ENCODE measurements at places on chromosomes 7 and 10.
A peak's percentile ranks its signal among the peaks of the same experiment; 100 is the strongest.

DNA sequence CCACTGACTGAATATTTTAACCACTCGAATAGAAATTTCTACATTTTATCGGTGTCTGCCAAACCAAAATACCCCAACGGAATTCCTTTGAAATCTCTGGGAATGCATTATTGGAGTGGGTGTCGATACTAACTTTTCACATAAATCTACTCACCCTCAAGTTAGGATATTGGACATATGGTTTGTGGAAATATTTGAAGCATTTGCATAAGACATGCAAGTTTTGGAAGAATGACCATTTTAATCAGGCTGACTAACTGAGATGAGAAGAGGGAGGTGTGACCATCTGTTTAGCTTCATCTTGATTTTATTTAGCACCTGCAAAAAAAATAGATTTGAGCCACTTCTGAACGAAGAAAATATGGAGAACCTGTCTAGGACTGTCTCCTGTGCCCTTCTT is 61.2 kb downstream of the KLF6 start:
- peaks cover 5% of the 10 kb centered on the region for H3K4me1 ChIP-seq
- no peak overlapping the region for H3K4me3 ChIP-seq
- H3K36me3 ChIP-seq: no peaks in the 10 kb centered on the region
- DNase-seq: no peak

DNA sequence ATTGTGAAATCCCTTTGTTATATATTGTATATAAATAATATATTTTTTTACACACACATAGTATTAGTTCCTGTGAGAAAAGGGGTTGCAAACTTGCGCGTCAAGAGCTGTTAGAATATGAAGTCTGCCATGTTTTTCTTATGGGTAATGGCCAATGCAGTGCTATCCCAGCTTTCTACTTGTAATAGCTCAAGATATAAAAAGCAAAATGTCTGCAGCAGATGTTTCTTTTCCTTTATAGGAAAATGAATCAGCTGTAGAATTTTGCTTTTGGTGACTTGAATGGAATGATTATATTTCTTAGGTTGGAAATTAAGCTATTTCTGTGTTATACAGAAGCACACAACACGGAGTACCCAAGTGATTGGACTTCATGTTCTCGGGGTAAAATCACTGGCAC is 53.3 kb upstream of the TMEM236 start:
- no peak overlapping the region for H3K27ac ChIP-seq
- no peaks in the 10 kb centered on the region for H3K27me3 ChIP-seq
- H3K4me1 ChIP-seq: no peaks in the 10 kb centered on the region
- no peak overlapping the region for H3K4me3 ChIP-seq
- no peak for DNase-seq

DNA sequence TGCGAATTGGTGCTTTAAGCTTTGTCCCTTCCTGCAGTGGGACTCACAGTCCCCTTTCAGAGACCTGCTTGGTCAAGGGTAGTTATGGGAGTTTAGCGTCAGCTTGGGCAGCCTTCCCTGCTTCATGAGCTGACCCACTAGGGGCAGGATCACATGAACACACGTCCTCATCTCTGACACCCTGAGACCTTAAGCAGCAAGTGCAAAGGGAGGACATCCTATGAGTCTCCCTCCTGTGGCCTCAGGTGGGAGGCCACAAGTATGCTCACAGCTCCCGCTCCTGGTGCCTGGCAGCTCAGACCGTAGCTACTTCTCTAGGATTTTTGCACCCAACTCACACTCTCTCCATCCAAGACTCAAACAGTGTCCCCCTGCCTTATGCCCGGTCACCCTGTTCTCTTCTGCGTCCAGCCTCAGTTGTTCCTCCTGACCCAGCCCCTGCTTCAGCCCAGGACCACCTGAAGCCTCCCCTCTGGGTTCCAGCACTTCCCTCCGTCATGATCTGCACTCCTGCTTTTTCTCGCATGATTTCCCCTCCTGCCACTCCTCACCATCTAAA is 136.6 kb upstream of the FAM20C start:
- no peak overlapping the region for H3K4me3 ChIP-seq
- H3K27me3 ChIP-seq: no peaks in the 10 kb centered on the region
- DNase-seq: no peak
- no peaks in the 10 kb centered on the region for H3K4me1 ChIP-seq
- H3K36me3 ChIP-seq: no peaks in the 10 kb centered on the region

DNA sequence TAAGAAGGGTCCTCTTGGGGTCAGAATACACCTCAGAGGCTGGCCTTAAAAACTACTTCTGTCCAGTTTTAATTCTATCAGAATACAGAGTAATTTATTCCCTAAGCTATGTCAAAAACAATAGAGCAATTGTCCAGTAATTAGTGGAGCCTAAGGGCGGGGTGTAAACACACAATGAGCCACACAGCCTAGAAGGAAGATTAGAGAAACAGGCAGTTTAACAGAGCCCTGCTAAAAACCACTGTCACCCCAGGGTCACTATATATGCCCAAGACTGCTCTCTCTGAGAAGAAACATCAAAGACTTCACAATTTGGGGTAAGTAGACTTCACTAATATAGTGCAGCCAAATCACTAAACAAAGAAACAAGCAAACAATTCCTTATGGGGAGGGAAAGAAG is 27.2 kb upstream of the WNT2 start:
- no peak overlapping the region for H3K27ac ChIP-seq
- no peak for DNase-seq
- no peaks in the 10 kb centered on the region for H3K27me3 ChIP-seq
- no peak overlapping the region for H3K4me3 ChIP-seq
- no peaks in the 10 kb centered on the region for H3K36me3 ChIP-seq

DNA sequence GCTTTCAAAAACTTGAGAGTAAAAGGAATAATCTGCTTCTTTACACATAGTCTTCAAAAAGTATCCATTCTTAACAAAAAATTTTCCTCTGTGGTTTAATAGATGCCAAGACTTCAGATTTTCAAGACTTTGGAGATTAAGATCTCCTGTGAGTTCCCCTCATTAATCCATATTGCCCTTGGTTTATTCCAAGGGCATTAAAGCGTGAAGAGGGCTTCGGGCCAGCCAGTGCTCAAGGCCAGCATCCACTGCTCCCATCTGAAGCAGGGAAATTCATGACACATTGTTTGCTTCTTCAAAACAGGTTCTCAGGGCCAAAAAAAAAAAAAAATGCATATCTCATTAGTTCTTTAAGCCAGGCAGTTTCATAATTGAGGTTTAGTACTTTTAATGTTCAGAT is 137.3 kb upstream of the RHOBTB1 start:
- H3K4me3 ChIP-seq: no peak overlapping the region
- no peak for DNase-seq
- no peaks in the 10 kb centered on the region for H3K27me3 ChIP-seq

DNA sequence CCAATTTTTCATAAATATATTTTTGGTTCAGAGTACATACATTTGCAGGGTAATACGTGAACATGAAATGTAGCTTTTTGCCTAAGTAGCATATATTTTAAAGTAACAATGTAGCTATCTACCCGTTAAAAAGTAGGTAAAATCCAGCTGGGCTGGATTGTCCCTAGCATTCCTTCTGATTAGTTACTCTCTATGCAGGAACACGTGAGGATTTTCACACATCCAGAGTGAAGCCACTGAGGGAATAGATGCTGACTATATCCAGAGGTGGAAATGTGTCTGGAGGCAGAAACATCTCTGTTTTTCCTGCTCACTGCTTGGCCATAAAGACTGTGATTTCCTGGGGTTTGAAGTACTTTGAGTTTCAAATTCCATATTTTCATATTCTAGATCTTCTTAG is 338.9 kb upstream of the KIAA1217 start:
- H3K36me3 ChIP-seq: no peaks in the 10 kb centered on the region
- H3K4me1 ChIP-seq: no peaks in the 10 kb centered on the region
- H3K27me3 ChIP-seq: no peaks in the 10 kb centered on the region
- DNase-seq: no peak
- no peak overlapping the region for H3K4me3 ChIP-seq

DNA sequence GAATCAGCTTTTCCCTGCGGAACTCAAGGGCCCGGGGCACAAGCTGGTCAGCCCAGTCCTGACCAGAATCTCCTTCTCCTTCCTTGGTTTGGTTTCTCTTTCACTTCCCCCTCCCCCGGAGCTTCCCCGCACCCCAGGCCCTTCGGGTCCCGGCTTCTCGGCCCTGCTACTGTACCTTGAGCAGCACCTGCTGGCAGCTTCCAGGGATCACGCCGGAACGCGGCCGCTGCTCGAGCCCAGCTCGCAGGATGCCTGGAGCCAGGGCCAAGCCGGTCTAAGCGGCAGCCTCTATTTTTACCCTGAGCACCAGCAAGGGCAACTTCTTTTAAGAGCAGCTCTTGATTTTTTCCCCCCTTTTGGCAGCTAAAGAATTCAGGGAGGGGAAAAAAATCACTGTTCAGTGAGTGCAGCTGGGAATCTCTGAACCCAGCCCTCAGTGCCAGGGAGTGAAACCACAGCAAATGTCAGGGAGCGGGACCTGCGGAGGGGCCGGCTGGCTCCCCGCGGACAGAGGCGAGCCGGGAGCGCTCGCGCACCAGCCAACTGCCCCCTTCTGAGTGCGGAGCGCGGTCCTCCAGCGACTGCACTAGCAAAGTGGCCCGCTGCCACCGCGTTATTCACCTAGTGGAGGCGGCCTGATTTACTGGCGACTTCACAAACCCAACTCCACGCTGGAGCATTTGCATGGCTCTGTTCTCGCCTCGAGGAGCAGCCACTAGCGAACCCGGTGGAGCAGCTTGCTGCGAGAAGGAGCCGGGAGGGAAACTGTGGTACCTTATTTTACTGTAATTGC is 2.4 kb upstream of the INHBA start:
- H3K36me3 ChIP-seq: no peaks in the 10 kb centered on the region
- H3K4me3 ChIP-seq: peak overlapping the region; percentile 53
- peaks cover 12% of the 10 kb centered on the region for H3K4me1 ChIP-seq
- peak overlapping the region; percentile 31 for H3K27ac ChIP-seq
- peak; percentile 27 for DNase-seq
- H3K27me3 ChIP-seq: peaks cover 3% of the 10 kb centered on the region

DNA sequence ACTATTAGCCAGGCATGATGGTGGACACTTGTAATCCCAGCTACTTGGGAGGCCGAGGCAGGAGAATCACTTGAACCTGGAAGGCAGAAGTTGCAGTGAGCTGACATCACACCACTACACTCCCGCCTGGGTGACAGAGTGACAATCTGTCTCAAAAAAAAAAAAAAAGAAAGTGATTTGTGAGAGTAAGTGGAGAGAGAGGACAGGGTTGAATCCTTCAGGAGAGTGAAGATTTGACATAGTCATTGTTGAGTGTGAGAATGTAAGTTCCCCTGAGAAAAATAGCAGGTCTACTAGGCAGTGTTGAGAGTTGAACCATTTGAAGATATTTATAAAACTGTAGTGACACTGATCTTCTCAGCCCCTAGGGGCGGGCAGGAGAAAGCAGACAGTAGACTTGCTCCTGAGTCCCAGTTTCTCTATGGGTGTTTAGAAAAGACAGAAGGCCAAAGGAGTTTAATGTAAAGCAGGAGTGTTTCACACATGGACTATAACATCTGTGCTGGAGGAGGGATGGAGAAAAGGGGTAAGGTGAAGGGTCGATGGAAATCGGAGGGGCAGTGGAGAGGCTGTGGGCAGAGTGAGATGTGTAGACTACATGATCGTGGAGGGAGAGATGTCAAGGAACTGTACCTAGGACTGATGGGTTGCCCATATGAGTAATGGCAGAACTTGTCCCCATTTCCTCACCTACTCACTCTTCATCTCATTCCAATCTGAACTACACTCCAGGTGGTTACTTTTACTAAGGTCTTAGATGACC is 13.7 kb upstream of the LAMB4 start:
- H3K4me1 ChIP-seq: no peaks in the 10 kb centered on the region
- no peak overlapping the region for H3K4me3 ChIP-seq
- H3K27ac ChIP-seq: no peak overlapping the region

DNA sequence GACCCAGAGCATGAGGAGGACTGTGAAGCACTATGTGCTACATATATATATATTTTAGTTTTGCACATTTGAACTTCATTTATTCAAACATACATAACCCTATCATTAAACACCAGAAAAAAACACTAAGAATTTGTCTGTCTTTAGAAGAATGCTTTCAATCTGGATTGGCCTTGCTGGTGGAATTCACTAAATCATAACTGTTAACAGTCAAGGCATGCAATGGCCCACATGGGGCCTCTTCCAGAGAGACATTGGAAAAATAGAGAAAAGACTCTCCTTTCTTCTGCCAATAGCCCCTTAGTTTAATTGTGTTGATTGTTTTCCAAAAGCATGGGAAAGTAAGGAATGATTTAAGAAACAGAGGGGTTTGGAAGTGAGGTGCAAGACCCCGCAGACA is 77.9 kb downstream of the MRPL32 start:
- H3K4me3 ChIP-seq: no peak overlapping the region
- no peaks in the 10 kb centered on the region for H3K27me3 ChIP-seq
- no peaks in the 10 kb centered on the region for H3K36me3 ChIP-seq
- no peaks in the 10 kb centered on the region for H3K4me1 ChIP-seq
- no peak overlapping the region for H3K27ac ChIP-seq
